Kidney (tissue), 22 donors: ENCODE measurements at places on chromosomes 2 and 18. TPM values are rescaled to one million over a fixed set of nuclear protein-coding genes. Genes with fewer than 3 reads are reported as not detected.

DSG3 gene
- not detected for total RNA-seq

PJVK gene
- 4.3 TPM for total RNA-seq

GRCh38 chr2:197327472-197328098 is 17.0 kb upstream of the ANKRD44 start:
- no peak for DNase-seq

- no peak for DNase-seq
Measured at GRCh38 chr2:186868344-186868743, 19.4 kb upstream of the ZSWIM2 start.

GRCh38 chr2:216989340-216990129 is 129.7 kb upstream of the TNP1 start:
- DNase-seq = no peak

DNA sequence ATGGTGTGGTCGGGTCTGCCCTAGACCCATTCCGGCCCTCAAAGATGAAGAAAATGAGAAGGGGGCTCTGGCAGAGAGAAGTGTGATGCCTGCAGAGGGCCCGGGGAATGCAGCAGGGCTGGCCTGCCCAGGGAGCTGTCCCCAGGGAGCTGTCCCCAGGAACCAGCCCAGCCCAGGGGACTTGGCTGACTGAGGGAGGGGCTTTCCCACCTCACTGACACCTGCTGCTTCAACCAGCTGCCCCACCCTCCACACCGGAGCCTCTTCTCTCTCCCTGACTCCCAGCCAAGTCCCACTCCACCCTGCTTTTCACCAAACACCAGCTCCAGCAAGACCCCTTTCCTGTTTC is 111.2 kb downstream of the STPG4 start:
- DNase-seq = no peak

- DNase-seq = no peak
Measured at GRCh38 chr2:240586919-240587800, 626 bp downstream of the CAPN10 start.

CYP27A1 gene
- 18.5 TPM for total RNA-seq

ZNF385B gene
- total RNA-seq = 10.9 TPM

IMPACT gene
- 38.0 TPM for total RNA-seq

CD8B2 gene
- 0.09 TPM for total RNA-seq

GRCh38 chr2:25470806-25471205 is 129.1 kb upstream of the DNMT3A start:
- no peak for DNase-seq

GRCh38 chr2:55590810-55591440 is 26.5 kb downstream of the PPP4R3B start:
- DNase-seq = no peak

DNA sequence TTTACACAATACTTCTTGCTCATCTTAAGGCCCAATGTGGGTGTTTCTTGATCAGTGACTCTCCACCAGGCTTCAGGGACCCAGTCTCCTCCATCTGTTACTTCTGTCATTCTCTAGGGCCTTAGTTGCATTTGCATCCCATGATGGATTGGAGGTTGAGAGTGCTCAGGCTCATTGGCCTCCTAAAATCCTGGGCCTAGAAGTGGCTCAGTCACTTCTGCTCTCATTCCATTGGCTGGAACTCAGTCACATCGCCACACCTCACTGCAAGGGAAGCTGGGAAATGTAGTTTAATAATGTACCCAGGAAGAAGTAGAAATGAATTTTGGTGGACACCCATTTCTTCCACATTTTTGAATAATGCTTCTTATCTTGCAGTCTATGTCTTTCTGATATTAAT is 223.5 kb downstream of the HRH4 start:
- DNase-seq = no peak

SPP2 gene
- not detected for total RNA-seq

- DNase-seq = no peak
Measured at GRCh38 chr2:55365303-55365702, 54.4 kb downstream of the CCDC88A start.

COL3A1 gene
- 138 TPM for total RNA-seq

DNA sequence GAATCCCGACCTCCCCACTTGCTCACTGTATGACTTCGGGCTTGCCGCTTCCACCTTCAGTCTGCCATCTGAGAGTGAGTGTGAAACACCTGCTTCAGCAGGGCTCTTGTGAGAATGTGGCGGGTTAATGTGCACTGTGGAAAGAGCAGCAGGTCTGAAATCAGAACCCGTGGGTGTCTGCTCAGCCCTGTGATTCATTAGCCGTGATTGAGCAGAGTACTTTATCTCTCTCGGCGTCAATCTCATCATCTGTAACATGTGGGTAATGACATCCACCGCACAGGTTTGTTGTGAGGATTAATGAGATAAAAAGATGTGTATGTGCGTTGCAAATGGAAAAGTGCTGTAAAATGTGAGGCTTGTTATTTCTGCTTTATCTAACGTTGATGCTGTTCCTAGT is 128.6 kb downstream of the LRATD1 start:
- peak; percentile 36 for DNase-seq

- DNase-seq = no peak
Measured at GRCh38 chr18:23503963-23504344, 643 bp downstream of the RMC1 start.

DNA sequence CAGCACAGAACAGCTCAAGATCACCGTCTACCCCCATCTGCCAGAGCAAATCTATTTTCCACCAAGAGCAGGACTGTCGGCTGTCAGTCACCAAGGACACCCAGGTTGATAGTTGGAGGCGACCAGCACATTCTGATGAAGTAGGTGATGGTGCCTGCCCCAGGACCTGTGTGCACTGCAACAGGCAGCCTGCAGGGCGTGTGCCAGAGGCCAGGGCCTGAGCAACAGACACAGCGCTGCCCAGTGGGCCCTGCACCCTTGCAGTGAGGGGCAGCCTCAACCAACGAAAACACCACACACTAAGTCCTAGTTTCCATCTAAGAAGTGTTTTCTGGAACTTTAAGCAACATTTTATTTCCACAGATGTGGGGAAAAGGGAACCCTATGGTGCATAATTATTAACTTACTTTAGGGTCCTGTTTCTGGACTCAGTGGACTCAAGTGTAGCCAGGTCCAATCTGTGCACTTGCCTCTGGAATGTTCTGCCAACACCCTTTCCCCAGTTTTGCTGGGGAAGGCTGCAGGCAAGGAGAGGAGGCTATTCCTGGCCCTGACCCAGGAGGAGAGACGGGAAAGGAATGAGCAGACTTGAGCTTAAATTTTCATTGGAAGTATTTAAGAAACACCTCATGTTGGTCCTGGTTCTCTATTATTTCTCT is 61.5 kb downstream of the ADNP2 start:
- no peak for DNase-seq

DNA sequence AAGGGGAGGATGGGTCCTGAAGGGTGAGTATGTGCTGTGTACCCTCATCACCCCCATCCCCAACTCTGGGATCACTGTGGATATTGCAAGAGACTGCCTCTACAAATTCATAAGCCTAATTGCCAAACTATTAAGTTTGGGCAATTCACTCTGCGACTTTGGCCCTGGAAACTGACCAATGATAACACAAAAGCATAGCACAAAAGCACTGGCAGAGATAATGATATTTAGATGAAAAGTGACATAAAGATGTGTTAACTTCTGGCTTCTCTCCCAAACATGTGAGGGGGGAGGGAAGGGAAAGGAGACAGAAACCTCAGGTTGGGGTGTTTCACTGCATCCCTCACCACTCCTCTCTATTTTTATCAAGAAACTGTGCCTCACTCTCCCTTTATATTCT is 150.3 kb downstream of the SATB2 start:
- no peak for DNase-seq

- DNase-seq = no peak
Measured at GRCh38 chr2:212477571-212477970, 61.0 kb downstream of the ERBB4 start.

- no peak for DNase-seq
Measured at GRCh38 chr18:62612289-62612645, 89.4 kb downstream of the ZCCHC2 start.

CNDP1 gene
- total RNA-seq = 1.4 TPM

- no peak for DNase-seq
Measured at GRCh38 chr2:235770909-235771820, 277.3 kb downstream of the AGAP1 start.

GRCh38 chr2:113964436-113964835 is 74.5 kb downstream of the ACTR3 start:
- no peak for DNase-seq

GRCh38 chr2:222572751-222573174 is 83.1 kb downstream of the FARSB start:
- DNase-seq = no peak

ALK gene
- 0.13 TPM for total RNA-seq

DNA sequence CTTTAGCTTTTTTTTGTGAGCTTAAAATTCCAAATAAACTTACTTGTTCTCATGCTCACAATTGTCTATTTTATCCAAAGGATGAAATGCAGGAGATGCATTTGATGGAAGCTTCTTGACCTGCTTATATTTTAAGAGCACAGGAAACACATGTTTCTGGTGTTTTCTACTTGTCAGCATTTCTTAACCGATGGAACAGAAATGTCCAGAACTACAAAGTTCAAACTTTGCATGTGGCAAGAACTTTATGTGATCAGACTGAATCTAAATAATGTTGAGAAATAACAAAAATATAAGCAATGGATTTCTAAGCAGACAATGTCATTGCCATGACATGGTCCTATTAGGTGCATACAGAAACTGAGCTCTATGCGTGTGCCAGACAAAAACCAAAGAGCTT is 9.9 kb upstream of the CTLA4 start:
- no peak for DNase-seq

TMEM247 gene
- total RNA-seq = not detected

- peak; percentile 33 for DNase-seq
Measured at GRCh38 chr2:241579281-241579680, 20.7 kb downstream of the BOK start.

- no peak for DNase-seq
Measured at GRCh38 chr18:50190926-50191325, 4.0 kb downstream of the MYO5B start.

DNA sequence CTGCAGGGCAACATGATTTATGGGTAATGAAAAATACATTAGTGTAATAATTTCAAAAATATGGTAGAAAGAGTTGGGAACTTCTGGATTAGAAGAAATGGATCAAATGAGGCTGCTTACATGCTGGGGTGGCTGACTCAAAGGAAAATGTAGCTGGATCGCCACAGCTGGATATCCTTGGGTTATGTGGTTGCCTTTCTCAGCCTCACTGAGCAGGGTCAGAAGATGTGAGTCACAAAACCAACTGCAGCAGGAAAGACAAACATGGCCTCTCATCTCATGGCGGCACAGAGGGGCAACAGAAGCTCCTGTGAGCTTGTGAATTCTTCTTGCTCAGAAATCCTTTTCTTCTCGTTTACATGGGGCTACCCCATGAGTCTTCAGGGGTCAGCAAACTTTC is 317.1 kb upstream of the SPRED2 start:
- no peak for DNase-seq

- DNase-seq = no peak
Measured at GRCh38 chr2:161604901-161605300, 19.3 kb upstream of the SLC4A10 start.

DNA sequence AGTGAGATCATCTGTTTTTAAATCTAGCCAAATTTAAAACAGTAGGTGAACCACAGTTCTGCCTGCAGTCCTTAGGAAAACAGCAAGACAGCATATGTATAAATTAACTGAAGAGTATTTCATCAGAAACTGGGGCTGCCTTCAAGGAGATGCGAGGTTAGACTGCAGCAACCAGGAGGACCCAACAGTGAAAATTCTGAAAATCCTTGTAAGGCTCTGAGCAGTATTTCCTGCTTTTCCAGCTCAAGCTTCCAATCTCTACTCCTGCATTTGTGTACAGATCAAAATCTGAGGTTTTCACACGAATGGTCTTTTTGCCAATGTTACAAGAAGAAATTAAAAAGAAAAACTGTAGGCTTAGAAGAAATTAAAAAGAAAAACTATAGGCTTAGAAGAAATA is 43.7 kb downstream of the CERKL start:
- no peak for DNase-seq

NYAP2 gene
- 0.66 TPM for total RNA-seq

MEP1B gene
- total RNA-seq = not detected

DNA sequence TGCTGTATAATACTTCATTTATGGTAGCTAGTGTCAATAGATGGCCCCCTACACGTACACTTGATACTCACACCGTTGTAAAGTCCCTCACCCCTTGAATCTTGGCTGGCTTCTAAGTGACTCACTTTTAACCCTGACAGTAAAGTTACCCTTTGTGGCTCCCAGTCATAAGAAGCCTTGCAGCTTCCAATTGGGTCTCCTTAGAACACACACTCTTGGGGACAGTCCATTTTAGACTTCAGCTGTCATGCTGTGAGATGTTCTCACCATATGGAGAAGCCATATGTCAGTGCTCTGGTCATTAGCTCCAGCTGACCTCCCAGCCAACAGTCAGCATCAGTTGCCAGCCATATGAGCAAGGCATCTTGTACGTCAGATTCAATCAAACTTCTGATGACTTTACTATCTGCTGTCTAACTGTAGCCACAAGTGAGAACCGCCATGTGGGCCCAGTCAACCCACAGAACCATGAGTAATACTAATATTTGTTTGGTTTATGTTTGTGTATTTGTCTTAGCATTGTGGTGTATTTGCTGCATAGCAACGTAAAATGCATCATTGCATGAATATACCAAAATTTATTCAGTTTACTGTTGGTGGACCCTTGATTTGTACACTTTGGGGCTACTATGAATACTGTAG is 68.3 kb downstream of the PTPN4 start:
- no peak for DNase-seq

DNA sequence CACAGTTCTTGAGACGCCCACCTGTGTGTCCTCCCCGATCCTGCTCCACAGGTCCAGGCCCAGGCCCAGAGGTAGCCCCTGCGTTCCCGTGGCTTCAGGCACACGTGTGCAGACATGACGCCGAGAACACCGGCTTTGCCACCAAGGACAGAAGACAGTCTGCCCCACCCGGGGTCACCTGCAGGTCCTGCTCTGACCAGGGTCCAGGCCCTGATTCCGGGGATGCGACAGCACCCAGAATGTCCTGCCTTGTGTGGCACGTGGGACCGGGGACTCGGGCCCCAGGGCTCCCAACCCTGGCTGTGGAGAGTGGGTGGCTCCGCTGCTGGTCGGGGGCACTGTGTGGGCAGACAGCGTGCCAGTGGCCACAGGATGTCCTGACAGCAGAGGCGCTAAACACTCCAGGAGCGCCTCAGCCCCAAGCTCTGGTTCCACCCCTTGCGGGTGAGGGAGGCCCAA is 36.9 kb downstream of the ADI1 start:
- no peak for DNase-seq

DYNAP gene
- total RNA-seq = not detected

STK17B gene
- 41.0 TPM for total RNA-seq

PPP1R1C gene
- total RNA-seq = 2.5 TPM

DNA sequence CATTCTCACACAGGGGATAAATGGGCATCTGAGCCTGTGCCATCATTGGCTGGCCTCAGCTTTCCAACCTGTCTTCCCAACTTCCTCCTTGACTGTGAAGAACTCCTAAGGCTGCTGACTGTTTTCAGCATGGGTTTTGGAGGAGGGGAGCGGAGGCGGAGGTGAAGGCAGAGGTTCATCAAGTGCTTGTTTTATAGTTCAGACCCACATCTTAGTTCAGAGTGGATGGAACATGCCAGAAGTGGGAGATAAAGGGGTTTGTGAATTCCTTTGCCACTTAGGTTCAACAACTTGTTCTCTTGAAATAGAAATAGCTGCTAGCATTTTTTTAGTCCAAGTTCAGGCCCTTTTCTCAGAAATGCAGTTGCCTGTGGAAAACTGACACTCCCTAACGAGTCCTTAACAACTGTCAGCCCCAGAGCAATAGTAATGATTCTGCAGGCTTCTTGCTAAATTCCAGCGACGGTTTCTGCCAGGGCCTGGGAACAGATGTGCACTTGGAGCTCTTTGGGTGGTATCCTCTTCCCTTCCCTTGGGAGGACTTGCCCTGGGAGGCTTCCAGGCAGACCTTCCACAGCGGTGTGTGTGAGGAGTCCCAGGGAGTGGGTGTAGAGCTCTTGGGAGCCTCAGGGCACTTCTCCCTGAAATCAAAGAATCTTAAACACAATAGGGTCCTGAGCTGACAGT is 30.1 kb upstream of the ITGA6 start:
- DNase-seq = no peak
